ENCODE measurements at places on chromosomes 1 and 21.

GRCh38 chr1:3125078-3125477, 56.1 kb downstream of the PRDM16 start:
- DNase-seq, result no peak

DNA sequence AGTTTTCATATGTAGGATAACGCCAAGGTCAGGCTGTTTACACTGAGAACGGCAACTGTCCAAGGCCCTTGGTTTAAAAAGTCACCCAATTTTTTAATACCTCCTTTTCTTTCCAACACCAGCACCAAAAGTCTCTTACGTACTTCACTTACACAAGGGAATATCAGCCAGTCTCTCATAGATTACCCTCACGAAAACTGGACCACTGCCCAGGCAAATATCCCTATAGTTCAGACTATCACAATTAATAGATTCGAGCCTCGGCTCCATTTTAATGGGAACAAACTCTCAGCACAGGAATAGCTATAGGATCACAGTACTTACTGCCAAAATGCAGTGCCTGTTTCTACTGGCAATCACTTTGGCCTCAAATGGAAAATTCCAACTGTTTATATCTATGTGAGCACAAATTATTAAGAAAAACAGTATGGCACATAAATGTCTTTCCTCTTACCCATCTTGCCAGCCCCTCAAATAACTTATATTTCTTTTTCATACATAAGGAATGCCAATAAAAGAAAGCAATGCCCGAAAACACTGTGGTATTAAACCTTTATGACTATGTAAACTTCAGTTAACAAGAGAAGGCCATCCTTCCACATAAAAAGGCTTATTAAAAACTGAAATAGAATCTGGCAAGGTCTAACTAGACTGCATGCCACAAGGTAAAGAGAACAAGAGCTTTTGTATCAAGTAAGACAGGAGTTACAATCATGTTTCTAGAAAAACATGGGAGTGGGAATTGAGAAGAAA, 97.8 kb downstream of the SLC45A1 start:
- DNase-seq, result no peak

DNA sequence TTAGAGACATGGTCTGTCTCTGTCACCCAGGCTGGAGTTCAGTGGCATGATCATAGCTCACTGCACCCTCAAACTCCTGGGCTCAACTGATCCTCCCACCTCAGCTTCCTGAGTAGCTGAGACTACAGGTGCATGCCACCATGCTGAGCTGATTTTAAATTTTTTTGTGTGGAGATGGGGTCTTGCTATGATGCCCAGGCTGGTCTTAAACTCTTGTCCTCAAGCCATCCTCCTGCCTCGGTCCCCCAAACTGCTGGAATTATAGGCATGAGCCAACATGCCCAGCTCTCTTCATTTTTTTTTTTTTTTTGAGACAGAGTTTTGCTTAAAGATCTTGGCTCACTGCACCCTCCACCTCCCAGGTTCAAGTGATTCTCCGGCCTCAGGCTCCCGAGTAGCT, 24.8 kb upstream of the AGPAT3 start:
- DNase-seq, result no peak

GRCh38 chr1:60875138-60875537, 207.2 kb upstream of the NFIA start:
- no peak for DNase-seq

DNA sequence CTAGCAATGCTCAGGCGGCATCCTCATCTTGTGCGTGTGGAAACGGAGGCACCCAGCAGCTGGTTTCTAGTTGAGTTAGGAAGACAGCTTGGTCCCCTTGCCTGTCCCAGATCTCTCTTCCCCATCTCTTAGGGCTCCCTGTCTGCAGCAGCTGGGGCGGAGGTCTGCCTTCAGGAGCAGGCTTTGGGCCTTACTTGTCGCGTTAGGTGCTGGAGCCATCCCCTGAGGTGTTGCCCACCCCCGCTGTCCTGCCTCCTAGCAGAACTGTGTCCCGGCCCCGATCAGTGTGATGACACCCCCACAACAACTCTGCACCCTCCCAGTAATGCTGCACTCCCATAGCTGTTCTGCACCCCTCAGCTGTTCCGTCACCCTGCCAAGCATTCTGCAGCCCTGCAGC, 40.7 kb downstream of the UMODL1 start:
- DNase-seq, result no peak

DNA sequence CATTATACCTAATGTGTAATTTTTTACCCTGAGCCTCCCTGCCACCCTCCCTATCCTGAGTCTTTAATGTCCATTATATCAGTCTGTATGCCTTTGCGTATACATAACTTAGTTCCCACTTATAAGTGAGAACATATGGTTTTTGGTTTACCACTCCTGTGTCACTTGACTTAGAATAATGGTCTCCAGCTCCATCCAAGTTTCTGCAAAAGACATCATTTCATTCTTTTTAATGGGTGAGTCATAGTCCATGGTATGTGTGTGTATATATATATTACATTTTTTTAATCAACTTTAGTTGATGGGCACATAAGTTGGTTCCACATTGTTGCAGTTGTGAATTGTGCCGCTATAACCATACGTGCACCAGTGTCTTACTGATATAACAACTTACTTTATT, 477.1 kb upstream of the NEGR1 start:
- DNase-seq, result no peak

- DNase-seq, result peak; percentile 76
Measured at GRCh38 chr1:158117854-158118704, 62.6 kb upstream of the CD1D start.

DNA sequence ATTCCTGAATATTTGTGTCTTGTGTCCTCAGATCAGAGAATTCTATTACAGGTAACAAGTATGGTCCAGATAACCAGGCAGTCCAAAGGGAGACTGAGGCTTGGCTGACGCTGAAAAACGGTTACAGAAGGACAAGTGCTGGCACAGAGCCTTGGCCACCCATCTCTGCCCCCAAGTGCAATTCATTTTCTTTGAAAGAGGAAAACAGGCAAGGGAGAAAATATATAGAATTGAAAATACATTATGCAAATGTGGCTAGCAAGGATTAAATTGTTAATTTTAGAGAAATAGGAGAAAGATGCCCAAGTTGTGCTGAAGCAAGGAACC, 1.2 kb downstream of the SORT1 start:
- DNase-seq, result no peak

GRCh38 chr21:25759573-25759972, 24.8 kb downstream of the GABPA start:
- no peak for DNase-seq

- no peak for DNase-seq
Measured at GRCh38 chr1:203275656-203276272, 29.6 kb upstream of the BTG2 start.

DNA sequence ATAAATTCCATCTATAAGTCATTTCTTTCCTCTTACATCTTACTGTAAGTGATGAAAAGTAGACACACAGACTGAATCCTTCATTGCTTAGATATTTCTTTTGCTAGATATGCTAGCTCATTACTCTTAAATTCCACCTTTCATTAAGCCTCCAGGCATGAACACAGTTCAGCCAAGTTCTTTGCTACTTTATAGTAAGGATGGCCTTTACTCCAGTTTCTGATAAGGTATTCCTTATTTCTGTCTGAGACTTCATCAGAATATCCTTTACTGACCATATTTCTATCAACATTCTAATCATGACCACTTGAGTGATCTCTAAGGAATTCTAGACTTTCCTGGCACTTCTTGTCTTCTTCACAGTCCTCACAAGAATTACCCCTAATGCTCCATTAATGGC, 191.7 kb upstream of the KCTD3 start:
- no peak for DNase-seq

DNA sequence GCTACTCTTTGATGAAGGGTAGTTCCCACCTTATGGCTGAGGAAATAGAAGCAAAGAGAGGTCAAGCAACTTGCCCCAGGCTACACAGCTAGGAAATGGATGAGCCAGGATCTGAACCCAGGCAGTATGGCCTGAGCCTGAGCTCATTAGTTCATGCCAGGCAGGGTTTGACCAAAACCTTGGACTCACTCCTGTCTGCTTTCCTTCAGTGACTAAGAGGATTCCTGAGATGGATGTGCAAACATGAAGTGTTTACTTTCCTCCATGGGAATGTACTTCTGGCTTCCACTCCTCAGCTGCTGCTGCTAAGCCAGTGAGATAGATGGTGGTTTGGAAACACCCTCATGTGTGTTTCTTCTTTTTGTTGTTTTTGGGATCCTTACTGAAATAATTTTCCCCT, 35.1 kb upstream of the ERRFI1 start:
- DNase-seq, result no peak

- DNase-seq, result no peak
Measured at GRCh38 chr1:244788493-244789275, 46.8 kb upstream of the COX20 start.

DNA sequence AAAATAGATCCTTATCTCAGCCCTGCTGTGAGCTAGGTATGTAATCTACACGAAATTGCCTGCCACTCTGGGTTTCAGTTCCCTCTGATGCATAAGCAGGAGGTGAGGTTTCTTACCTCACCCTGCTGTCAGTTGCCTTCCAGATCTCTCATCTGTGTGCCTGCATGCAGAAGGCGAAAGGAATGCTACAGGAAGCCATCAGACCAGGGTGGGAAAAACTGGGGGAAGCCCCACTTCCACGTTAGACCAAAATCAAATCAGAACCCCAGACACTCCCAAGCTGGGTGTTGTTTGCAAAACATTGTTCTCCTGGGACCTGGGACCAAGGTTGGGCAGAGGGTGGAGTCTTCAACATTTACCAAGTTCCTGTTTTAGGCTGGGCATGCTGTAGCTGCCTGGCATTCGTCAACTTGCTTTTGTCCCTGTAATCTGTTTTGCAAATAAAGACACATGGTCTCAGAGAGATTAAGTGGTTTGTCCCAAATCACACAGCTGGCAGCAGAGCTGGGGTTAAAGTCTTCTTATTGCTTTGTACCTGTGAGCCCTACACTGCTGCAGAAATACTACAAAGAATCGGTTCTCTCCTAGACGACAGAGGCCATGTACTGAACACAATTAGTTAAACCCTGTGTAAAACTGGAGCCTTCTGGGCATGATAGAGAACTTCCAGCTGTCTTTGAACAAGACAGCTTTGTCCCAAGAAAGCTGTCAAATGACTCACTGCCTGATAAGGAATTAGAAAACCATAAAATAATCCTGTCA, 389.7 kb upstream of the RUNX1 start:
- peak; percentile 55 for DNase-seq

DNA sequence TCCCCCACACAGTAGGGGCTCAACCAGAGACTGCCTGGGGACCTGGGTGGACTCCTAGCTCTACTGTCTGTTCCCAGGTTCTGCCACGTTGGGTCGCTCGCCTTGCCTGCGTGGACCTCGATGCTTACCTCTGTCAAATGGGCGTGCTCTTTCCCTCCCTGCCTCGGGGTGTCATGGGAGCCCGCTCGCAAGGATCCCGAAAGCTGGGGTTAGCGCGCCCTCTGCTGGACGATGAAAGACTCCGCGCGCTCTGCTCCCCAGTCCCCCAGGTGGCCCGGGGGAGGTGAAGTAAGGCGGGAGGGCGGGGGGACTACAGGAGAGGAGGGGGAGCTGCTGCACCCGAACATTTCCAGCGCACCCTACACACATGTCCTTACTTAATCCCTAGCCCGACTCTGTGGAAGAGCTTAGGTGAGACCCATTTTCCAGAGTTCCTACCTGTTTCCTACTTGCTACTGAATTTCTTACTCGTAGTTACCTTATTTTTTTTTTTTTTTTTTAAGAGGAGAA, 2.3 kb upstream of the BSND start:
- DNase-seq, result peak; percentile 81

DNA sequence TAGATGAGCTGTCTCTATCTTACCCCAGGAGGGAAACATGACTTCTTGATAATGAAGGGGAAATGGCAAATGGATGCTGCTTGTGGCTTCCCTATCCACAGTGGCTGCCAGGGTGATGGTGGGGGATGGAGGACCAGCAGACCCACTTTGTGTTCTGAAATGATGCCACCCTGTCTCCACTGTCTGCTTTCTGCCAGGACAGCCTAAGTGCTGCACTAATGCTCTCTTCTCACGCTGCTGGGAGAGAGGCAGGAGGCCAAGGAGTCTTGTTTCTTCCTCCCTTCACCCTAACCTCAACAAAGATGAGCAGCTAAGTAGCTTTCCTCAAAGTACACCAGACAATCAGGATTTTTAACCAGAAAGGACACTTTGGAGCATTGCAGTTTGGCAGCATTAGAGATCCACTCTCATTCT, 36.6 kb downstream of the XCL1 start:
- DNase-seq, result no peak

DNA sequence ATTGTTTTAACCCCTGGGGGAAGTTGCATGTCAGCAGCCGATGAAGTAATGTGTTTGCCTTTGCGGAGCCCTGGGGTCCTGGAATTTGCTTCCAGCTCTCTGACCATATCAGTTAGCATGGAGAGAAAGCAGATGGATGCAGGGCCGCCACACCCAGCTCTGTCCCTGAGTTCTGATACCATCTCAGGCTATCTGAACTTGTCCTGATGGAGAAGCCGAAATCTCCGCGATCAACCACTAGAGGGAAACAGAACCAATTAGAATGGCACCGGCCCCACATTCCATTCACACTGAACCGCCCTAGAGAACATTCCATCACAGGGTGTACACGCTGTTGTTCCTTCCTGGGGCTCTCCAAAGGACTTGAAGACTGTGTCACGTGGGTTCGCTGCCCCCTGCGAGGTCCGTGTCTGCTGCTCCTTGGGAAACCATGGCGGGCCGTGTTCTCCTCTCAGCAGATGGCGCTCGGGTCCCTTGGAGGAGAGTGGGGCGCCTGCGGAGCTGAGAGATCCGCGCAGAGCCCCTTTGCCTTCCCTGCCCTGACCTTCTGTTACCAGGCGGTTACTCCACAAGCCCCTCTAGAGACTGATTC, 75.4 kb downstream of the ABCA4 start:
- DNase-seq, result peak; percentile 68

DNA sequence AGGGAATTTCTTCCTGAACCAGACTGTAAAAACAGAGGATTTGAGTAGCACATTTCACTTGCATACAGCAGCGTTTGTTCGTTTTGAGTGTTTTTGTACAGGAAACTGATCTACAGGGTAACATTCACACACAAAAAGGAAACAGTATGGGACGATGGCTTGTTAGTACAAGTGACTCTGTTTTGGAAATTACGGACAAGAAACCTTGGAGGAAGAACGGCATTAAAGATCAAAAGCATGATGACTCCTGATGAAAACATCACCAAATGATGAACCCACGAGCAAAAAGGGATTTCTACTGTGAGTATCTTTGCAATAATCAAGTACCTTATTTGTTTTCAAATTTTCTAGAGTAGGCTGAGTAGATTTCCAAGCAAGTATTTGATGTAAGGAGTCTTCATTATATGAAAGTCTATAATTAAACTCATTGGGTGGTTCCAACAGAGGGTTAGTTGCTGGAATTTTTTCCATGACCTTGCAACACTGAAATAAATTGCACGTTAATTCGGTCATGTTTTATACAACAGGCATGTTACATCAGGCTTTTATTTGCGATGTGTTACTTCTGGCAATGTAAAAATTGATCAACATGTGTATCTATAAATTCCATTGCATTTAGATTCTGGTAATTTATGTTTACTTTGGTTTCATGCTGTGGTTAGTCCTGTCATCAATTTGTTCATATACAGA, 76.7 kb upstream of the KCNK2 start:
- no peak for DNase-seq

Data from common myeloid progenitor, CD34-positive (primary cell).